ENCODE measurements at places on chromosomes 1 and 21.

- DNase-seq: no peak
Observed at GRCh38 chr1:46485564-46486431, 3.8 kb upstream of the DMBX1 start.

- DNase-seq: no peak
Observed at GRCh38 chr1:30328401-30329262, 394.8 kb downstream of the MATN1 start.

GRCh38 chr1:94143809-94144176 lies 22.8 kb upstream of the ABCA4 start:
- DNase-seq: no peak

GRCh38 chr1:154664331-154665002 lies 56.5 kb upstream of the ADAR start:
- DNase-seq: no peak

- no peak for DNase-seq
Observed at GRCh38 chr1:39091845-39092645, 65.9 kb downstream of the NDUFS5 start.

DNA sequence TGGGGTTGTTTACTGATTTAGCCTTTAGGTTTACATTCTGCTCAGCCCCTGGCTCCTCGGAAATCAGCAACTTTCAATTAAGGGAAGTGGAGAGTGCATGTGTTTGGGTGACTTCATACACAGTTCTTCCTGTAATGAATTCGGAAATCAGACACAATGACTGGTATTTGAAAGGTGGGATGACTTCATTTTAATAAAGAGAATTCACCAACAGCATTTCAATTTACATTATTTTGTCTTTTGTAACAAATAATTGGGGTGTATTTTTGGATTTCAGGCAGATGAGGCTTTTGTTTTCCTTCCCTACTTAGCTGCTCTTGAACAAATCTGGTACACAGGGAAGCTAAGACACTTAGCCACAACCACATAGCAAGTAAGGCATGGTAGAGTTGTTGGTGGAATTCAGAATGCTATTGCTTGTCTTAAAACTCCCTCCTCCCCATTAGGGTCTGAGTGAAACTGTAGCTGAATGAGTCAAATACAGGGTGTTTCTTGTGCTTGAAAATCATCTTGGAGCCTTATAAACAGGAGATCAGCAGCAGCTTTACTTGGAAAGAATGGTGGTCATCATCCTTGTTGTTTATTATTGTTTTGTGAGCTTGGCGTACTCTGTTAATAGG lies 917 bp downstream of the STX12 start:
- peak; percentile 44 for DNase-seq

DNA sequence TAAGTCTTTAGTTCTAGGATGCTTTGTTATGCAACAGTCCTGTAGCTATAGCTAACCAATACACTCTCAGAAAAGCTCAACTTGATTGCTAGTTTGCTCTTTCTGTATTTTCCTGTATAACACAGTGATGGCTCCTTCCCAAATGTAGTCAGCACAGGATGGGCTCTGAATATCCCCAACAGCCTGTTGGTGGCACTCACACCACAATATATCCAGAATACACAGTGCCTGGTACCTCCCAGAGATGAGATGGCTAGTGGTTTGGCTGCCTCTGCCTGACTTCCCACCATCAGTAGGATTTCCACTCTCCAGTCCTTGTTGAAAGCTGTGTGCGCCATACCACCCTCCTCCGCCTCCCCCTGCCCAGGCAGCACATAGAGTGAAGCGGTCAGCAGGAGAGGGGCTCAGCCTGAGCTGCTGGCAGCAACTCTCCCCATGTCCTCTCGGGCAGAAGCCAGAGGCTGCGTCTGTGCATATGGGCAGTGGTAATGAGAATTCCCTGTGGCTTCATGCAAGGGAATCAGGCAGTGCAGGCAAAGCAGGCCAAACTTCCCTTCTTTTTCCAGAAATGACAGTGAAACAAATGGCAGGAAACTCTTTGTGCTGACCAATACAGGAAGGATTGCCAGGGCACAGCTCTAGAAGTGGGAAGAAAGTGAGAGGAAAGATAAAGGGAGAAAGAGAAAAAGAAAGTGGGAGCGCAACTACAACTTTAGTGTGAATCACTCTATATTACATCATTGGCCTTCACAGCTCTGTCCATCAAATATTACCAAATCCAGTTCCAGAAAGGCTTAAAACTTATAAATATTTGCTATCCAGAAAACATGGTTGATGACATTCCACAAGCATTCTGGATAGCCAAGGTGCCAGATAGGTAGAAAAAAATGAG lies 49.7 kb downstream of the LMX1A start:
- DNase-seq: no peak

DNA sequence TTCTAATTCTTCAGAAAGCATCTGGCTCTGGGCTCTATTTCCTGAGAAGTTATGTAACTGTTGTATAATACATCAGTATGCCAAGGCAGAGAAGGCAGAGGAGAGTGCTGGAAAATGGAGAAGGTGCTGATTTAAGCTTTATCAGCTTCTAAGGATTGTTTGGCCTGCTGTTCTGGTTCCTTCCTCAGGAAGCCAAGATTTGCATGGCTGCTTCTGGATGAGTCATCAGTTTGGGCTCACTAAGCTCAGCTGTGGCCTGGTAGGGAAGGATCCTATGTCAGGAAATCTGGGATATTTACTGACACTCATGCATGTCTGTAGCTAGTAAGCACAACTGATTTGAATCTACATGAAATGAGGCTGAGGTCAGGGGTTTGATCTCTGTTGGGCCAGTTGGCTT lies 73.2 kb upstream of the ADGRL4 start:
- no peak for DNase-seq

GRCh38 chr1:116988908-116989307 lies 12.7 kb upstream of the CD101 start:
- DNase-seq: no peak

DNA sequence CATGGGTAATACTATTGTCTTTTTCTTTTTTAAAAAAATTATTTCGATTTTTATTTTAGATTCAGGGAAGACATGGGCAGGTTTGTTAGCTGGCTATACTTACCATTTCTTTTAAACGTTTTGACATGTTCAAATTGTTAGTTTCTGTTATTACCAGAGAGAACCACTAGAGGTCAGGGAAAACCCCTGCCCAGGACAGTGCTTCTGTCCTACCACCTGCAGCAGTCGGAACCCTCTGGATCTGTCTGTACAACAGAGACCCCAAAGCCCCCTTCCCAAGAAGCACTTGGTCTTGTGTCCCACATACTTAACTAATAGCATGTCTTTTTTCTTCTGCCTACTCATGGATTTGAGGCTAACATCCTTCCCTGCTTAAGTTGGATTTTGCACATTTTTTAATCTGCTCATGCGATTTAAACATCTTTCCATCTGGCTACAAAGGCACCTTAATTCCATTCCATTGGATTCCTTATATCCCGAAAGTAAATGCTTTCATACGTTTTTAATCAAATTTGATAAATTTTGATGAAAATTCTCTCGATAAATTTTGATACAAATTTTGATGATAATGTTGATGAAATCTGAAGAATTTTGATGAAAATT lies 10.0 kb upstream of the C1orf115 start:
- peak; percentile 53 for DNase-seq

- DNase-seq: no peak
Observed at GRCh38 chr21:17455451-17455850, 57.4 kb upstream of the CXADR start.

Data from germinal center (tissue), 1 donor.